ENCODE measurements at places on chromosomes 5 and 9.

- DNase-seq, result no peak
These were observed 6.5 kb downstream of the ADAMTS13 start for GRCh38 chr9:133428617-133429101.

DNA sequence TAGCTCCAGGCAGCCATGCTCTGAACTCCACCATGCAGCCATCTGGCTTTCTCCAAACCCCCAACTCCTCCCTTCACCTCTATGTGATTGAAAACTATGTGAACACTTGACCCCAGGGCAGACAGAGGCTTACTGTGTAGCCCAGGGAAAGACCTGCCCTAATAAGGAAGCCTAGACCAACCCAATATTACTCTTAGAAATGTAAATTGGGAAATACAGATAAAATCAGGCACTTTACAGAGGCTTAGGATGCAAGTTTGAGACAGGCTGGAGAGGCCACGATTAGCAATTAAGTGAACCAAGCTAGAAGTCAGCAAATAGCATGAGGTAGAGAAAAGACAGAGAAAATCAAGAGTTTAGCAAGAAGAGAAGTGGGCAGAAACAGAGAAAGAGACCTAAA is 141.7 kb upstream of the ABCA1 start:
- no peak for DNase-seq

- DNase-seq, result no peak
These were observed 34.3 kb upstream of the BARHL1 start for GRCh38 chr9:132547976-132548730.

DNA sequence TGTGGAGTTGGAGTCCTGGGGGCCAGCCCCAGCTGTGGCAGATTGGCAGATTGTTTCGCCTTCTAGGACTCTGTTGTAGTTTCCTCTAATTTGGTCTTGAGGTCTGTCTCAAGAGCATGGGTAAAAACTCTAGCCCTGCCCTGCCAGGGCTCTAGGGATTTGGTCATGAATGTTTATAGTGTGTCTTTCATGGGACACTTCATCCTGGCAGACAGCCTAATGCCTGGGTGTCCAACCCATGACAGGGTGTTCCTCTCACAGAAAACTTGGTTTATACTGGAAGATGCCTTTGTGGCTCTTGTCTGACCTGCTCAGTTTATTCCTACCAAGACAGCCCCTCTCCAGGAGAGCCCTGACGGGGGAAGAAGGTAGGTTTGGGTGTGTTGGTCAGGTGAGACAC is 45.5 kb downstream of the GALNT12 start:
- no peak for DNase-seq

DNA sequence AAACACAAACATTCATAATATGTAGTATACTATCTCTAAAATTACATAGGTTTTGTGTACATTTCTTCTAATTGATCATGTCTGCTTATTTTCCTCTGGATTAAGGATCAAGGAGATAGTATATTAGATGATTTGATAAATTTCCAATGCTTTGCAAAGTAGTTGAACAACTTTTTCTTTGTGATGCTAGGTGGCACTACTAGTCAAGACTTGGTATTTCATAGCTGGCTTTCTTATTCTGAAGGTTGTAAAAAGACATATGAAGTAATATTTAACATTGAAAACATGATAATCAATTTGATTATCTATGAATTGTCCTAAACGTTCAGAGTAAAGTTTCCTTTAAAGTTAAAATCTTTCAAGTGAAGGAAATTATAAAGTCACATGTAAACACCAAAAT is 106.1 kb upstream of the FGF10 start:
- no peak for DNase-seq

GRCh38 chr5:3153906-3154305 is 402.4 kb upstream of the IRX2 start:
- no peak for DNase-seq

GRCh38 chr9:133004091-133004998 is 25.9 kb downstream of the GFI1B start:
- DNase-seq, result no peak

Data from CD4-positive, alpha-beta T cell treated with Interleukin-12 subunit alpha and Interleukin-12 subunit beta, for 1 hour (primary cell).